ENCODE measurements at places on chromosomes 13 and 19.

GRCh38 chr13:23995283-23996073, 98.2 kb upstream of the C1QTNF9B start:
- no peak for DNase-seq

DNA sequence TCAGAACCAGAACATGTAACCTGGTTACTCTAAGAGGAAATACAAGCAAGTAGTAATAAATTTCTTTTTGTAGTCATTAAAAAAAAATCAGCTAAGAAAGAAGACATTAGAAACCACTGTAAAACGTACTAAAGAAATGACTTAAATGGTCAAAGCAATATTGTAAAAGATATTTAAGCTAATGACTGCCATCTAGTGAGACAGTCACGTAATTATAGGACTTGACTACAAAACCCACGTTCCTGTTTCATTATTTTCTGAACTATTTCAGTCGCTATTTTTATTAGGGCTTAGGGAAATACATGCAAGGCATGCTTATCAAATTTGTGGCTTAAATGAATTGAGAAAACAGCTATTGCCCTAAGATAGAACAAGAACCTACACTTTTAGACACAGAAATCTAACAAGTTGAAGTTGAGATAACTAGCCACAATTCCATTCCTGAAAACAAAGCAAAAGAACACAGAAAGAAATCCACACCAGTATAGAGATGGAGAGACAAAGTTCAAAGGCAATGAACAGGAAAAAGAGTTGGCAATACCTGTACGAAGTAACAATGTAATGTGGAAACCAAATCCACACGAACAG, 17.9 kb downstream of the ALG5 start:
- DNase-seq, result peak; percentile 4

DNA sequence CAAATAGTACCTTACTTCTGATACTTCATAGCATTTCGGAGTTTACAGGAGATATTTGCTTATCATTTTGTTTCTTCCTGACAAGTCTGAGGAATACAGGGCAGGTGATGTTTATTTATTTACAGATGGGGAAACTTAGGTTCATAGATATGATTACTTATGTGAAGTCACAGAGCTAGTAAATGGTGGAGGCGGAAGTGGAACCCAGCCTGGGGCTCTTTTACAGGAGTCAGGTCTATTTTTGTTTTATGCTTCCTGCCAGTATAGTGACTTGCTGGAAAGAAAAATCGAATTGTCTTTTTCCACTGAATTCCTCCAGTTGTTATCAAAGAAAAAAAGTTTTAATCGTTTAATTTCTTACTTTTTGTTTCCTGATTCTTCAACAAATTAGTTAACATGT, 66.5 kb downstream of the DGKH start:
- no peak for DNase-seq

DNA sequence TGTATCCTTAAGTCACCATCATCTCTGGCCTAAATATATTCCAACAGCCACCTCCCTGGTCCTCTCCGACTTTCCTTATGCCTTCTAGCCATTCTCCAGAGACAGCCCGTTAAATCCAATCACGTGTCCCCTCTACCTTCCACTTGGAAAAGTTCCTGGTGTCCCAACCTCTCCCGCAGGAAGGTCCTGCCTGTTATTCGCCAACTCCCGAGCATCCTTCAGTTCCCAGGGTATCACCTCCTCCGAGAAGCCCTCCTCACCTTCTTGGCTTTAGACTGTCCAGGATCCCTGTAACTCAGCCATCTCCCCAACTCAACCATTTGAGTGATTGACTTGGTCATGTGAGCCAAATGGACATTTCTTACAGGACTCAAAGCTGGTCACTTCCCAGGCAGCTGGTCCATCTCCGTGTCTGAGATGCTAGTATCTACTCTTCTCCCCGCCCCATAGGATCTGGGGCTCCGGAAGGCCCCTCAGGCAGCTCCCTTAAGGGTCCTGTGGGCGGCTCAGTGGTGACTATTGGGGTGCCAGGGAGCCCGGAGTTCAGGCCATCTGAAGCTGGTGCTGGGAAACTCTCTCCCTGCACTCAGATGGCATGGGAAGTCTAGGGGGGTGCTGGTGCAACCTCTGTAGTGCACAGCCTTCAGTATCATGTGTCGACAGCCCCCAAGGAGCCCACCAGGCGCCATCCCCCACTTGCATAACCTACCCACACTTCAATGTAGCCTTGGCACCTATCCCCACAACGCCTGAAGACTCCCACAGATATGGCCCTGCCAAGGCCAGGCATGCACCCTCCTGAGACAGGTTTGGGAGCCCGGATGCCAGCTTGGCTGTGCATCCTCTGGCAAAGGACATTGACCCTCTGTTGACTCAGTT, 27.9 kb upstream of the NANOS3 start:
- no peak for DNase-seq

DNA sequence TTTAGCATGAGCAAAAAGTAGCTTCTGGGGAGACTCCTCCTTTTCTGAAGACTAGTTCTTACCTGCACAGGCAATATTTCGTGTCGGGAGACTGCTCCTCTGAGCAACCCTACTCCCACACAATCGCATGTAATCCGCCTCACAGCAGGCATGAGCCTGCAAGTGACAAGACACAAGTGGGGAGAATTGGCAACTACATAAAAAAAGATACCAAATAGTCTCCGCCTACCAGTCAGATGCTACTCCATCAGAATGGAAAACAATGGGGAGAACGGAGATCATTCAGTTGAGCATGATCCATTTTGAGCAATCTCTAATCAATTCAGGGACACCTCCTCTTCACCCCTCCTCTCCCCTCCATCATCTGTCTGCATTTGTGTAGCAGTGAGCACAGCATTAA, 321.0 kb downstream of the COG6 start:
- no peak for DNase-seq

DNA sequence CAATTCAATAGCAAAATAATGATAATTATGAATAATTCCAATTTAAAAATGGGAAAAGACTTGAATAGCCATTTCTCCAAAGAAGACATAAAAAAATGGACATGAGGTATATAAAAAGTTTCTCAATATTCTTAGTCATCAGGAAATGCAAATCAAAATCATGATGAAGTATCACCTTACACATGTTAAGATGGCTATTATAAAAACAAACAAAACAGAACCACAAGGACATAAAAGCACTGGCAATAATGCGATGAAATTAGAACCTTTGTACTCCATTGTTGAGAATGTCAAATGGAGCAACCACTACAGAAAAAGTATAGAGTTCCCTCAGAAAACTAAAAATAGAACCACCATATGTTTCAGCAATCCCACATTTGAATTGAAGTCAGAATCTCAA, 1186.1 kb downstream of the SLITRK5 start:
- DNase-seq, result no peak

DNA sequence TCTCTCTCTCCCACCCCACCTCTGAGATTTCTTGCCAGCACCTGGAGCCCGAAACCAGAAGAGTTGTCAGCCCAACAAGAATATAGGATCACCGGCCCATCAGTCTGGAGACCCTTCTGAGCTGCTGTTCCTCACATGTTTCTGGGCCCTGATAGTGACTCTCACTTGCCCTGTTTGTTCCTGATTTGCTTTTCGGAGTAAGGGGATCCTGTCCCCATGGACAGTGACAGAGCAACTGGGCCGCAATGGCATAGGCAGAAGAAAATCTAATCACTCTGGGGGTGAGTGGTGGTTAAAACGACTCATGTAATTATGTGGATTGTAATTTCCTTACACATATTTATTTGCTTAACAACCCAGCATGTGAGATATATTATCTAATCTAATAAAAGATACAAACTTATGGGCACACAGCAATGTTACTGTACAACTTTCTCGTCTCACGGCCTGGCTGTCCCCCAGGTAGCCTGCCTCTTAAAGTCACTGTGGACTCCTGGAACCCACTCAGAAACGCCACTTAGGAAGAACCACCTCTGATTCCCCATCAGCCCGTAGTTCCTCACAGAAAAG, 663 bp upstream of the SMAD9 start:
- no peak for DNase-seq

GRCh38 chr13:113560645-113561416, 23.7 kb upstream of the TFDP1 start:
- no peak for DNase-seq

- no peak for DNase-seq
These were observed 71.8 kb downstream of the STARD13 start for GRCh38 chr13:33213797-33214196.
